Fibroblast of the aortic adventitia (primary cell): ENCODE measurements at places on chromosomes 11 and 22. TPM values are rescaled to one million over a fixed set of nuclear protein-coding genes. Genes with fewer than 3 reads are reported as not detected.

GRCh38 chr11:85758480-85759039 is 52.4 kb downstream of the SYTL2 start:
- DNase-seq = no peak

Gene ACRV1
- not detected in 2 replicates for total RNA-seq

DNA sequence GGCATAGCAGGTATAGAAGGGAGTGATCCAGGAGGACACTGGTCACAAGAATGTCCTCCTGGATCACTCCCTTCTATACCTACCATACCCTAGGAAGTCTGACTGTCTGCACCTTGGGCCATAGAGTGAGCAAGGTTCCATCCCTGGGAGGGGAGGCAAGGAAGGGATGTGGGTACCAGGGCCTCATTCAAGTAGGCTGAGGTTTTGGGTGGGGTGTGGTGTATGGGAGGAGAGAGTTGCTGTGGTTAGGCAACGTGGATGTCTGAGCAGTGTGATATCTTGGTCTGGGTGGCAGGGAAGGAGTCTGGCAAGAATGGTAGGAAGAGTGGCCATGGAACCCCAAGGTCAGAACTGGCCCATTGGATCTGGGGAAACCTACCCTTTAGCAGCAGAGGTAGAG is 13.2 kb downstream of the PPFIBP2 start:
- no peak for DNase-seq

Gene TRPT1
- total RNA-seq = 18.9 and 33.3 TPM in 2 replicates

GRCh38 chr11:119298726-119299125 is 18.2 kb downstream of the MCAM start:
- no peak for DNase-seq

- DNase-seq = peak; percentile 58
These were observed at the start of gene ASPHD2 for GRCh38 chr22:26428515-26429457. ASPHD2 (plus strand) TSS chr22:26429260; CDS start chr22:26433616, 4,356 bp downstream.

Gene NOX4
- total RNA-seq = 1.4 and 2.5 TPM in 2 replicates

DNA sequence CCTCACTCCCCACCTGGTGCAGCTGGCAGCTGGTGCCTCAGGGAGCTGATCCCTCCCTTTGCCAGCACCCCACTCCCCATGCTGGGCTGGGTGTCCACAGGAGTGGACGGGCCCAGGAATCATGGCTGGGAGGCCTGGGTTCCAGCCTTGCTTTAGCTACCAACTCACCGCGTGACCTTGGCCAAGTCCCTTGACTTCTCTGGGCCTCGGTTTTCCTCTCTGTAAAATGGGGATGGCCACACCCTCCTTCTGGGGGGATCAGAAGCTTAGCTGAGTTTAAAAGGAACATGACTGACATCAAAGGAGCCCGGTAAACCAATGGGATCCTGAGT is 116.9 kb downstream of the KIAA1671 start:
- no peak for DNase-seq

- peak; percentile 52 for DNase-seq
These were observed 265.8 kb upstream of the POU2AF2 start for GRCh38 chr11:110979696-110980095.

Gene OR6A2
- total RNA-seq = 0.27 and 0.33 TPM in 2 replicates

- DNase-seq = no peak
These were observed 17.8 kb downstream of the POU2AF1 start for GRCh38 chr11:111361052-111361801.

DNA sequence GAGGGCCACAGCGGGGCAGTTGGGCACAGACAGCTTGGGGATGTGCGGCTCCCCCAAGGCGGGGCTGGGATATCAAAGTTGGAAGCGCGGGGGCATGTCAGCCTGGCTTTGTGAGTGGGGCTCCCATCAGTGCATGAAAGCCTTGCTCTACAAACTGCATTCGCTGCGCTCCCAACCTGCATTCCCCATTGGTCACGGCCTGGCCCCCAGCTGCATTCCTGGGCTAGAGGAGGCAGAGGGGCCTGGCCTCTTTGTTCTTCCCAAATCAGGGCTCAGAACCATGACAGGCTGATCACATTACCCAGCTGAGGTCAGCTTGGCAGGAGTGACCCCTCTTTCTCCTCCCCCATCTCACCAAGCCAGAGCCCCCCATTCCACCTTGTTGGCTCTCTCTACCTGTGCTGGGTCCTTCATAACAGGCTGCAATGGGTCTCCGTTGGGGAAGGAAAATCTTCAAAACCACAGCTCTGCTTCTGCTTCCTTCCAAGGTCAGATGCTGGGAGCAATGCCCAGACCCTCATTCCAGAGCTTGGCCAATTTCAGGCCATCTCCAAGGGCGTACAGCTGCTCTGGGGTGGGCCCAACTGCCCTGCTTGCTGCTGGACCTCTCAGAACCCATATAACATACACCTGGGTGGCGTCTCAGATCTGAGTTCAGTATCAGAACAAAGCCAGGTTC is 38.7 kb upstream of the CDON start:
- DNase-seq = peak; percentile 36

DNA sequence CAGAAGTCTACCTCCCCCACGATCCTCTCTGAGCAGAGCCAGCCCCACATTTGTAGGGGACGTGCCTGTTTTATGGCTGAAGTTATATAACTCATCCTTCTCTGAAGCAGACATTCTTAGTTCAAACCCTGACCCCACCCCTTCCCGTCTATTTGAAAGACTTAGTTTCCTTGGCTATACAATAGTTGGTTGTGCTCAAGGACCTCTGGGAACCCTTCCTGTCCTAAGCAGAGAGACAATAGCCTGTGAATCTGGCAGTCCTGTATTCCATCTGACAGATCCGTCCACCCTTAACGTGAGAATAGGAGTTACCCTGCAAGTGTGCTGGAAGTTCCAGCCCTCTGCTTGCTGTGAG is 75.2 kb downstream of the MN1 start:
- no peak for DNase-seq

DNA sequence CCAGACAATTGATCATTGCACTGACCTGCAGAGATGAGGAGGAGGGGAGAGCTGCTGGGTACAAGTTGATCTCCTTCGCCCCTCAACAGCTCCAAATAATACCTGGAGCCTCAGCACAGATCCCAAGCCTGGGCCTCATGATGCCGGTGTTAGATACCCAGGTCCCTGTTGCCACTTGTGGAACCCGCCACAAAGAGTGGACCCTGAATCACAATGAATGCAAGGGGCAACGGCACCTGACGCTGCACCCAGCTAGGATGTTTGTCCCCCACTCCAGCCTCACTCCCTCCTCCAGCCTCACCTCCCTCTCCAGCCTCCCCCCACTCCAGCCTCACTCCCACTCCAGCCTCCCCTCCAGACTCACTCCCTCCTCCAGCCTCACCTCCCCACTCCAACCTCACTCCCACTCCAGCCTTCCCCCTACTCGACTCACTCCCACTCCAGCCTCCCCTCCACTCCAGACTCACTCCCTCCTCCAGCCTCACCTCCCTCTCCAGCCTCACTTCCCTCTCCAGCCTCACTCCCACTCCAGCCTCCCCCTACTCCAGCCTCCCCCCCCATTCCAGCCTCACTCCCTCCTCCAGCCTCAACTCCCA is 879.0 kb downstream of the BRD1 start:
- no peak for DNase-seq

Gene NXPE2
- total RNA-seq = 0.09 TPM in 1 of 2 replicates, not detected in the other

DNA sequence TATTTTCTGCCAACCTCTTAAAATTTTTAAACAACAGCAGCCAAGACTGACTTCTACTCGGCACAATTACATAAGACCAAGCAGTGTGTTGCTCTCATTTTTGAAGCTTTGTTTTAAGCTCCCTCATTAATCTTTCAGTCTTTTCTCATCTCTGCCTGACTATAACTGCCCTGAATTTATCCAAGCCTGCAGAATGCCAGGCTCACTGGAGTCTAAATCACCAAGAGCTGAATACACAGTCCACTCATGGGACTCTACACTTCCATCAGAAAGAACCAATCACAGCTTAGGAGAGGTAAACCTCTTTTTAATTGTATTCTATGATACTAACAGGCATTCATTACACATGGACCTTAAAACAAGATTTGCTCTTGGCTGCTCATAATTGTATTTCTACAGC is 178.7 kb downstream of the CADM1 start:
- DNase-seq = no peak

- DNase-seq = no peak
These were observed 140.5 kb downstream of the COMMD9 start for GRCh38 chr11:36148701-36149100.

DNA sequence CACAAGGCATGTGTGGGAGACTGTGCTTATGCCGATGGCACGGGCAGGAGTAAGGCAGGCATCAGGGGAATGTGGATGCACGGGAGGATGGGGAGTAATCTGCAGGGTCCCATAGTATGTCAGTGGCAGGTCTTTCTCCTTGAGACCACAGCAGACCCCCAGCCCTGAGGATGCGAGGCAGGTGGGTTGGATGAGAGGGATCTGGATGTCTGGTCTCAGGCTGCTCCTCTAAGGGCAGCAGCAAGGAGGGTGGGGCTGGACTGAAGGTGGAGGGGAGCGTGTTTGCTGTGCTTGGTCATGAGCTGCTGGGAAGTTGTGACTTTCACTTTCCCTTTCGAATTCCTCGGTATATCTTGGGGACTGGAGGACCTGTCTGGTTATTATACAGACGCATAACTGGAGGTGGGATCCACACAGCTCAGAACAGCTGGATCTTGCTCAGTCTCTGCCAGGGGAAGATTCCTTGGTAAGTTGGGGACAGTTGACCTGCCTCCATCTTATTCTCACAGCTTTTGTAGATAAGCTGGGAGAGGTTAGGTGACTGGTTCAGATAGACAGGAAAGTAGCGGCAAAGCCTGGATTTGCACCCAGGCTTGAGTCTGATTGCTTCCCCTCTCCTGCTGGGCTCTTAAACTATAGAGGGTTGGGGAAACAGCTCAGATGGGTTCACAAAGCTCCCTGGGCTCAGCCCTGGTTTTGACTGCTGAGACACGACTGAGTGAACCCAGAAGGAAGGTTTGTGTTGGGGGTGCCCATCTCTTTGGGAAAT is at the start of gene APOL1:
Gene APOL1, plus strand, starts transcription at position 380 of the 769 bp plus-strand sequence. CDS start 1,823 bp downstream, outside the sequence.
- peak; percentile 74 for DNase-seq
